A549 treated with CORT108297 at 1 μM for 4 hours (cell line): ENCODE measurements at places on chromosomes 12 and 14. TPM values are rescaled to one million over a fixed set of nuclear protein-coding genes. Genes with fewer than 3 reads are reported as not detected.

ZFYVE21 gene
- 33.3 to 44.8 TPM (median 37.8 TPM) in 5 replicates for total RNA-seq

RDH12 gene
- total RNA-seq = 0.03 to 0.09 TPM in 2 of 5 replicates, not detected in the others

MANSC4 gene
- not detected in 5 replicates for total RNA-seq

TAS2R31 gene
- 0.13 to 0.28 TPM (median 0.17 TPM) in 3 of 5 replicates, not detected in the others for total RNA-seq

GYS2 gene
- total RNA-seq = 0.07 TPM in 1 of 5 replicates, not detected in the others
